NCI-H1436 (cell line): ENCODE measurements at places on chromosomes 12 and 14.

GRCh38 chr12:5230156-5230555, 186.5 kb downstream of the KCNA5 start:
- no peak for DNase-seq

- no peak for DNase-seq
These were observed 106.4 kb upstream of the TMCC3 start for GRCh38 chr12:94756789-94757188.

- no peak for DNase-seq
These were observed 51.1 kb upstream of the SLC8A3 start for GRCh38 chr14:70239802-70240201.

GRCh38 chr14:75610834-75611233, 32.4 kb downstream of the FLVCR2 start:
- DNase-seq = no peak

- peak; percentile 17 for DNase-seq
These were observed 389.6 kb upstream of the ATP2B1 start for GRCh38 chr12:90098132-90098779.

GRCh38 chr12:85076688-85077430, 40.7 kb downstream of the LRRIQ1 start:
- DNase-seq = peak; percentile 65

DNA sequence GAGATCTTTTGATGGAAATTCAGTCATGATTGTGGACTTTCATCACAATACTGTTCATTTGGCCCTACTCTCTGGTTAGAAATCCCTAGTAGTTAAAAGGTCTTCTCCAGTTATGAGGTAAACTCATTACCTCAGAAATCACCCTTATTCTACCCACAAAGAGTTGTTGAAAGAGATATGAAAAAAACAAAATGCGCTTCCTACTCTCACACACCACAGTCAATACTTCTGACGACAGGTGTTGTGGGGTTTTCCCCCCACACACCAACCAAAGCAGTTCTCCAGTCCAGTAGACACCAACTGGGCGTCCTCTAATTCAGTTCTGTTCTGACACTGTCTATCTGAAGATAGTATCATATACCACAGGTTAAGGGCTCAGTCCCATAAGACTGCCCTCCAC, 54.9 kb downstream of the TRMT5 start:
- no peak for DNase-seq
